Activated CD4-positive, alpha-beta memory T cell treated with anti-CD3 and anti-CD28 coated beads, Interleukin-2, amount 10 ng/mL, durations not matched to agents 7 days and 5 days (primary cell): ENCODE measurements at places on chromosomes 7 and 10. TPM values are rescaled to one million over a fixed set of nuclear protein-coding genes. Genes with fewer than 3 reads are reported as not detected.

PRKG1 gene
- not detected for total RNA-seq

SORCS1 gene
- total RNA-seq = not detected

LRRD1 gene
- not detected for total RNA-seq

ZDHHC4 gene
- 35.5 TPM for total RNA-seq

- no peak overlapping the region for H3K4me3 ChIP-seq
- H3K4me1 ChIP-seq = peaks cover 8% of the 10 kb centered on the region
- no peaks in the 10 kb centered on the region for H3K27me3 ChIP-seq
- no peak for DNase-seq
These were observed 5.5 kb upstream of the STN1 start for GRCh38 chr10:103923502-103923901.

GRCh38 chr10:129963641-129964501 lies at the start of gene EBF3:
Gene EBF3, minus strand, starts transcription at chr10:129964274. Its CDS starts 506 bp downstream, at chr10:129963768.
- peaks cover 64% of the 10 kb centered on the region for H3K27me3 ChIP-seq
- peaks cover 14% of the 10 kb centered on the region for H3K4me1 ChIP-seq
- DNase-seq = peak; percentile 34
- peaks cover 6% of the 10 kb centered on the region for H3K36me3 ChIP-seq
- H3K4me3 ChIP-seq = peak within 1 kb of the TSS; percentile 48
- peak within 1 kb of the TSS; percentile 40 for H3K27ac ChIP-seq

GRCh38 chr10:3654496-3654895 lies 130.5 kb downstream of the KLF6 start:
- no peaks in the 10 kb centered on the region for H3K36me3 ChIP-seq
- H3K4me3 ChIP-seq = no peak overlapping the region
- peaks cover 37% of the 10 kb centered on the region for H3K27me3 ChIP-seq
- no peak for DNase-seq

DNA sequence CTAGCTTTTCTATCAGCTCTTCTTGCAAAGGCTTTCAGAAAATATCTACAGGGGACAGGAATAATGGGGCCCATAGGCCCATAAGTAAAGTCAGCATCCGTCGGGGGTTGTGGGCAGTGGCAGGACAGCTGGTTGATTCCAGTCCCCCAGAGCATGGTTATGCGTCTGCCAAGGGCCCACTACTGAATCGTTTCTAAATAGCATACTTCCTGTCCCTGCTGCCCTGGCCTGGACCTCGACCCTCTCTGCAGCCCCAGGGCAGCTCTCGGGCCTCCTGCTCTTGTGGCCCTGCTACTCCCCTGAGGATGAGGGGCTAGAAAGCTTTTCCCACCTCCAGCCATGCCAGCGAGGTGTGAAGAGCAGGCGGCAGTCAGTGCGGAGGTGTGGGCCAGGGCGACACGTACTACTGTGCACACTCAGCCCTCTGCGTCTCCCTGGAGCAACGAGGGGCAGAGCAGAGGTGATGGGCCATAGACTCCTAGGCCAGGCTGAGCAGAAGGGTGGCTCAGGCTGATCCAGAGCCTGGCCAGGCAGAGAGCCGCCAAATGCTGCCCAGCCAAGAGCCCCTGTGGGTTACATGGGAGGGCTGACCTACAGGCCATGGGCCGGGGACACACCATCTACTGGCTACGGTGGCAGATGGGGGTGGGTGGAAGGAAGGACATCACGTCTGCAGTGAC lies 4.7 kb upstream of the OPN4 start:
- no peak for DNase-seq
- no peak overlapping the region for H3K27ac ChIP-seq
- no peaks in the 10 kb centered on the region for H3K27me3 ChIP-seq
- no peaks in the 10 kb centered on the region for H3K4me1 ChIP-seq
- no peak overlapping the region for H3K4me3 ChIP-seq

DNA sequence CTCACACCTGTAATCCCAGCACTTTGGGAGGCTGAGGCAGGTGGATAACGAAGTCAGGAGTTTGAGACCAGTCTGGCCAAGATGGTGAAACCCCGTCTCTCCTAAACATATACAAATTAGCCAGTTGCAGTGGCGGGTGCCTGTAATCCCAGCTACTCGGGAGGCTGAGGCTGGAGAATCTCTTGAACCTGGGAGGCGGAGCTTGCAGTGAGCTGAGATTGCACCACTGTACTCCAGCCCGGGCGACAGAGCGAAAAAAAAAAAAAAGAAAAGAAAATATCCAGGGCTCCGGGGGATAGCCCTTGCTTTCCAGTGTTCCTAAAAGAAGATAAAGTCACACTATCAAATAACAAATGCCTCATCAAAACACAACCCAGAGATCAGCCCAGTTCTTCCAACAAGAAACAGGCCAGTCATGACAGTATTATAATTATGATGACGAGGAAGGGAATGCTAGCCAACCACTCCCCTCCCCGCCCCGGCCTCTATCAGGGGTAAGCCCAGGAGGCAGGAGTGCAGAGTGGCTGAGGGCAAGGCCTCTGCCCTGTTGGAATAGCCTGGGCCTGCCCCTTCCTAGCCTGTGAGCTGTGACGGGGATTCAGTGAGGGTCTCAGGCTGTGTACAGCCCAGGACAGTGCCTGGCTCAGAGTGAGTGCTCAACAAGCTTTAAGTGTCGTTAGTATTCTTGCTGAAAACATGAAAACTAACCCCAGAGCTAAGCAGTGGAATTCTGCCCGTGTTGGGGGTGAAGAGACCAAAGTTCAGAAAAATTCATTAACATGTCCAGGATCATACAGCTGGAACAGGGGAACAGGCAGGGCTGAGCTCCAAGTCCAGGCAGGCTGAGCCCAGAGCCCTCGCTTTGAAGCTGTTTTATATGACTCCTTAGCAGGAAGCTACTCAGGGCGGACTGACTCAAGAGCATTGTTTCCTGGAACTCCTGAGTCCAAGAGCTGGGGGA lies 54.3 kb downstream of the FAM241B start:
- H3K4me1 ChIP-seq = no peaks in the 10 kb centered on the region
- no peaks in the 10 kb centered on the region for H3K36me3 ChIP-seq
- no peak overlapping the region for H3K4me3 ChIP-seq
- no peak for DNase-seq
- peaks cover 17% of the 10 kb centered on the region for H3K27me3 ChIP-seq

- peaks cover 20% of the 10 kb centered on the region for H3K27me3 ChIP-seq
- no peak for DNase-seq
- no peaks in the 10 kb centered on the region for H3K36me3 ChIP-seq
These were observed 7.6 kb upstream of the HILPDA start for GRCh38 chr7:128447941-128448564.

DNA sequence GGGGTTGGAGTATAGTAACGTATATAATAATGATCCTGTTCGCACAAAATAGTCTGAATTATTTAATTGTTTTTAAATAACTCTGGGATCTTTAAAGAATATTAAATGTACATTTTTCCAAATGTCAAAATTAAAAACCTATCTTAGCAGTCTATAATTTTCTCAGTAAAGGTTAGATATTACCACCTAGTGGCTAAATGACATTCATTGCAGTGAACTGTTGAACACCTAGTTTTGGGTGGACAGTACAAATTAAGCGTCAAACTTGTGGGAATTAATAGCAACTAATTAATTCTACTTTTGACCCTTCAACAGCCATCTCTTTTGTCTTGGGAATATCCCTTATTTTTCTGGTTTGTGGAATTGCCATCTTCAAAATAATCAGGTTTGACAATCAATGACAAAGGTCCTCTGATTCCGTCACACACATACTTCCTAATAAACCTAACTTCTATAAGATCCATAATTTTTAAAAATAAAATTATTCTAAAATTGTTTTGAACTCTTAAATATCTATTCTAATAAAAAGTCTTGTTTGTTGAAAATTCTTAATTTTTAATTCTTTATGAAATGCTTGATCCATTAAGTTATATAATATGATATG lies 165.7 kb downstream of the SEMA3D start:
- H3K4me1 ChIP-seq = no peaks in the 10 kb centered on the region
- no peaks in the 10 kb centered on the region for H3K36me3 ChIP-seq
- no peaks in the 10 kb centered on the region for H3K27me3 ChIP-seq
- DNase-seq = no peak
- no peak overlapping the region for H3K4me3 ChIP-seq
- no peak overlapping the region for H3K27ac ChIP-seq

- H3K27ac ChIP-seq = no peak overlapping the region
- H3K4me1 ChIP-seq = peaks cover 34% of the 10 kb centered on the region
- peaks cover 60% of the 10 kb centered on the region for H3K36me3 ChIP-seq
- H3K27me3 ChIP-seq = no peaks in the 10 kb centered on the region
These were observed 6.0 kb downstream of the CCDC186 start for GRCh38 chr10:114167985-114168384.

GRID2IP gene
- total RNA-seq = 0.28 TPM

DNA sequence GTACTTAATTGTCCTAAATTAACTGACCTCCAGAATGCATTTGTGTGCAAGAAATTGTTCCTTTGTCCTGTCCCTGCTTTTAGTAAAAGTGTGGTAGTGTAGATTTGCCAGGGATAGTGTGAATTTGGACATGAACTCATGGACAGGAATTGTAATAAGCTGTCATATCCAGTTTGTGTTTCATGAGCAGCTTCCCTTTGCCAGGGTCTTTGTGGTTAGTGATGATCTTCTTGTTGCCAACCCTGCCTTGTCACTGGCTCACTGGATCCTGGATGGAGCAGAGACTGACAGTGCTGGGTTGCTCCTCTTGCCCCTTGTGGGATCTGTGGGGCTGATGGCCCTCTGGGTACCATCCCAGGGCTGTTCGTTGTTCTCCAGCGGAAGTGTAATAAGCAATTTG lies 110.1 kb downstream of the CCNY start:
- H3K36me3 ChIP-seq = peaks cover 35% of the 10 kb centered on the region
- no peak for DNase-seq
- peaks cover 67% of the 10 kb centered on the region for H3K4me1 ChIP-seq
- no peaks in the 10 kb centered on the region for H3K27me3 ChIP-seq
- H3K4me3 ChIP-seq = no peak overlapping the region

GRCh38 chr7:96833676-96834453 lies 124.2 kb upstream of the SEM1 start:
- H3K4me3 ChIP-seq = no peak overlapping the region
- no peak for DNase-seq
- peaks cover 57% of the 10 kb centered on the region for H3K27me3 ChIP-seq
- H3K4me1 ChIP-seq = peaks cover 24% of the 10 kb centered on the region
- peaks cover 3% of the 10 kb centered on the region for H3K36me3 ChIP-seq
